ENCODE measurements at places on chromosomes 6 and 20.

DNA sequence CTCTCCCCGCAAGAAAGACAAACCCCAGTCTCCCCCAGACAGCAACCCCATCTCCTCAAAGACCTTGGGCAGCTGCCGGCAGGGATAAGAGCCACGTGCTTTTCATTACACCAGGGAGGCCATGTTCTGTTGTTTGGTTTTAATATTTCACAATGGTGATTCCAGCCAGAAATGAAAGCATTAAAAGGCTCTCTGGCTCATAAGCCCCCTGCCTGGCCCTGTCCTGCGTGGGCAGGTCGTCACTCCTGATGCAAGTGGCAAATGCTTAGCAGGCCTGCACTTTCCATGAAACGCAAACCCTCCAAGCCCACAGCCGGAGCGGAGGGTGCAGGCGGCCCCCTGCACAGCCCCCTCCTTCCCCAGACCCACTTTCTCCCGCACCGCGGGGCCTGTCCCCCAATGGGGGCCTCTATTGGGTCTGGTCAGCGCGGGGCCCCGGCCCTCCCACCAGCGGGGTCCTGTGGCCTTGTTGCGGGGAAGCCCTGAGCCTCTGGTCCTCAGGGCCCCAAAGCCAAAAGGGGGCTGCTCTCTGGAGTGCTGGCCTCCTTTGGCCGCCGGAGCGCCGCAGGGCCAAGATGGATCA is 77.2 kb downstream of the TMEM242 start:
- DNase-seq = no peak

- no peak for DNase-seq
Measured at GRCh38 chr20:38275815-38276550, 15.4 kb upstream of the KIAA1755 start.

DNA sequence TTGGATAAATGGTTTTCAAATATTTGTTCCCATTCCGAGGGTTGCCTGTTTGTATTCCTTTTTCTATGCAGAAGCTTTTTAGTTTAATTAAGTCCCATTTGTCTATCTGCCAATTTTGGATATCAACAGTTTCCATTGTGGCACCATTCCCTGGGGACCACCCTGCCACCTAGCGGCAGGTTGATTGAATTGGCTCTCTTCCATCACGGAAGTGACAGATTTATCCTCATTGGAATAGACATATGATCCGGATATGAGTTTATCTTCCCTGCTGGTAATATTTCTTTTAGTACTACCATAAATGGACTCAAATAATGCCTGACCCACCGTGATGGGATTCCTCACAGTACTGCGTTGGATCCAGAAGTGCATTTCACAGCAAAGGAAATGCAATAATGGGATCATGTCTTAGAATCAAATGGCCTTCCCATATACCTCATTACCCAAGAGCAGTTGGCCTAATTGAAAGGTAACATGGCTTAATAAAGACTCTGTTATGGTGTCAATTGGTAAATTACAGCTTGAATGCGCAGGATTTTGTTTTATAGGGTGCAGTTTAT is 327.0 kb downstream of the BMP2 start:
- peak; percentile 58 for DNase-seq

- DNase-seq = no peak
Measured at GRCh38 chr6:138487102-138487604, 12.1 kb downstream of the NHSL1 start.

GRCh38 chr6:89862273-89862672 is 32.0 kb upstream of the GJA10 start:
- DNase-seq = no peak

DNA sequence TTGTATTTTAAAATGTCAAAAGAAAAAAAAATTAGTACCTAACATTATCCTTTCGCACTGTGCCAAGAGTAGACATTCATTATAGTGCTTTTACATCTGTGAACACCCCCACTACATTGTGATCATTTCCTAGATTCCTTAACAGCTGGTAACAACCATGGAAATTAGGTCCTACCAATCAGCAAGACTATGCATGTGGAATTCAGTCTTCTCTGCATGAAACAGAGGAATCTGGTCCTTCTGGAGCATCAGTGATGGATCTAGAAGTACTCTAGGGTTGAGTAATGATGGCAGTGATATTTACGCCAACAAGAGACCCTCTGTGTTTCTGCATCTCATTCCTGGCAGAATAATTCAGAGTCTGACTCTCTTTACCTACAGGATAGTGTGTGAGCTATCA is 9.4 kb downstream of the OR12D1 start:
- no peak for DNase-seq

GRCh38 chr6:73969971-73970970 is 274.3 kb downstream of the CD109 start:
- peak; percentile 30 for DNase-seq

All from erythroblast (primary cell).